PC-3 (cell line): ENCODE measurements at places on chromosomes 2 and 18. TPM values are rescaled to one million over a fixed set of nuclear protein-coding genes. Genes with fewer than 3 reads are reported as not detected.

DNA sequence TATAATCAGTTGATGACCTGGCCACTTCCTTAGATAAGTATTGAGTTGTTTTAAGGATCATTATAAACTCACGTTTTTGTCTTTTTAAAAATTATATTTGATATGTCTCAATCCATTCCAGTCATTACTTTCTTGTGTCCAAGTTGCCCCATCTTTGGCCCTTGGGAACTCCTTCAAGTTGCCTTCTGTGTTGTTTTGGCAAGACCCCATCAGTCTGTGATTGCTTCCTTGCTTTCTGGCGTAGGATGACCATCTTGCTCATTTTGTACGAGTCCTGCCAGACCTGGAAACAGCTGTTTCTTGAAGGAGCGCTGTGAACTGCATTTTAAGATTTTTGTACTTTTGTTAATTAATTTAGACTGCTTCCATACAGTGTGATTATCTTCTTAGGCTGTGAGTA is 68.9 kb upstream of the ITM2C start:
- no peak for DNase-seq

DNA sequence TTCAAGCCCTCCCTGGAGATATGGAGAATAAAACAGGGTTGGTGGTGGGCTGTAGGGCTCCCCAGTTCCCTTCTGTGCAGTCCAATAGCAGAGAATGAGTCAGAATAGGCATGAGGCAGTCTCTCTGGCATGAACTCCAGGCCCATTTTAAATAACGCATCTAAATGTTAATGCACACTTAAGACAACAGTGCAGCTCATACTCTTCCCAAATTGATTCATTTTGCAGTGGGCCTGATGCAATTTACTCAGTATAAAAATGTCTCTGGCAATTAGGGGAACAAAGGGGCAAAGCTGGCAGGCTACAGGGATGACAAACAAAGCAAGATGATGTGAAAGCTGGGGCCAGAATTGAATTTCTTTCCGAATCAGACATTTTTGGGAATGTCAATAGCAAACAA is 402.8 kb downstream of the CLIP4 start:
- peak; percentile 40 for DNase-seq

DNA sequence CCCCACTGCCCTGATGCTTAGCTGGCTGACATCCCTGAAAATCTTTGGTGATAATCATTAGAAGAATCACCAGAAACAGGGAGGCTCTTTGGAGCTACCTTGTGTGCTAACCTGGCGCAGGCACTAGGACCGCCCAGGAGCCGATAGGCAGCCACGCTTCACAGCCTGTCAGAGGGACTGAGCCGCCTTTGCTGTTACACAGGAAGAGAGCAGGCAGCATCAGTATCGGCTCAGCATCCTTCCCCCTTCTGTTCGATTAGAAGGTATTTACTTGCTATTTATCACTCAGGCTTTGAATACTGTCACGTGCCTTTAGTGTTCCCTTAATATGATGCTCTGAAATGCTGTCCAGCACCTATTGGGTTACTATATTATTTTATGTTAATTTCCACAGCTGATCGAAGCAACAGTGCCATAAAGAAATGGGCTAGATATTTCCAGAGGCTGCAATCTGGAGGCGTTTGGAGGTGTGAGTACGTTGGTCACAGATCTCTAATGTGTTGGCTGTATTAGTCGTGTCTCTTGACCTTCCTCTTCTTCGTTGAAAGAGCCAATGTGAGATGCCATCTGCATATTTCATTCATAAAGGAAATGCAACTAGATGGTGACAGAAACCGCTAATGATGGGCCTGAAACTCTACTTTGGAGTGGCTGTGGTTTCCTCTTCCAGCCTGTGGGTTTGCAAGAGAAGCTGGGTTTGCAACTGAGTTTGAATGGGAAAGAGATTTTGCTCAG is 110.4 kb upstream of the RAB27B start:
- no peak for DNase-seq

GRCh38 chr2:10042301-10043161 is 819 bp upstream of the KLF11 start:
- no peak for DNase-seq

DNA sequence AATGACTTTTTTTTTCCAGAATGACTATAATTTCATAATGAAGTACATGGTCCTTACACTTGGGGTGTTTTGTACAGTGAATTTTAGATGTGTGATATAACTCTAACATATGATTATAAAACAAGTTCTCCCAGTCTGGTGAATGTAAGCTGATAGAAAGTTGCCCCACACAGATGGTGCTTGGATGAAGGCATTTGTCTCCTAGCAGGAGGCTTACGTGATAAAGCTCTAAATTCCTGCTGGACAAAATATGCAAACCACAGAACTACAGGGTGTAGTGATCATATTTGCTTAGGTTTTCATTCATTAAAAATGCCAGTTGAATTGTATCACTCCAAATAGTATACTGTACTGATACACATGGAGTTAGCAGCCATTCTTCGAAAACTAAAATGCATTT is 85.5 kb downstream of the DSC3 start:
- DNase-seq = peak; percentile 12

- DNase-seq = no peak
Measured at GRCh38 chr2:132774189-132774588, 104.2 kb upstream of the LYPD1 start.

The CYRIA gene
- 0.15 TPM in 1 of 2 replicates, not detected in the other for total RNA-seq

The EDAR gene
- 0.04 TPM in 1 of 2 replicates, not detected in the other for total RNA-seq

The CCBE1 gene
- total RNA-seq = 13.9 and 20.8 TPM in 2 replicates

The AUP1 gene
- total RNA-seq = 218 and 233 TPM in 2 replicates
